ENCODE measurements at places on chromosomes 2 and 18.
A peak's percentile ranks its signal among the peaks of the same experiment; 100 is the strongest.

GRCh38 chr2:214184461-214184860, 226.4 kb upstream of the VWC2L start:
- no peak for ATAC-seq

DNA sequence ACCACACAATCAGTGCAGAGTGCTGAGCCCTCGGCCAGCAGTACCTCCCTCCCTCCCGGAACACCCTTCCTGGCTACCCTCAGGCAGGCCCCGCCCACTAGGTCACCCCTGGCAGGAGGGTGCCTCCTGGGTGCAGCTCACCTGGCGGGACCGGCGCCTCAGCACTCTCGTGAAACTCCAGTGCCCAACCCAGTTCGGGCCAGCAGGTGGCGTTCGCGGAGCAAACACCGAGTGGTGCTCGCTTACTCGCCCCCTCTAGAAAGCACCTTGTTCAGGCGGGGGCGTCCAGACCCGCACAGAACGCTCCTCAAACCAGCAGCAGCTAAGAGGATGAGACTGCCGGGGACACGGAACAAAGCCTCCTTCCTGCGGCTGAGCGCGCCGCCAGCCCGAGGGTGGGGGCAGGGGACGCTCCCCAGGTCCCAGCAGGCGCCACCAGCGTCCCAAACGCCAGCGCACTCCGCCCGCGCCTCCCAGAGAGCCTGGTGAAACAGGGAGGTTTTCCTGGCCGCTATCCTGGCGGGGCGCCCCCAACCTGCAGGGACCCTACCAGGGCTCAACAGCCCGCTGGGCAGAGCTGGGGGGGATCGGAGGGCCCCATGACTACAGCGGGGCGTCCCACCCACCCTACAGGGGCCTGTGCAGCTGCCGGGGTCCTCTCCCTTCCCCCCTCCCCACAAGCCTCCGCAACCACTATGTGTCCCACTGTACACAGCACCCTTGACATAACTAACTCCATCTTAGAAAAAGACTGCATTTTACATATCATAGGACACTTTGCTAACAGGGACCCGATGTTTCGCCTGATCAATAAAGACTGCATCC, 44.7 kb downstream of the MRPS5 start:
- peak; percentile 91 for ATAC-seq

- ATAC-seq, result no peak
Measured at GRCh38 chr2:125979886-125980285, 676.1 kb upstream of the GYPC start.

DNA sequence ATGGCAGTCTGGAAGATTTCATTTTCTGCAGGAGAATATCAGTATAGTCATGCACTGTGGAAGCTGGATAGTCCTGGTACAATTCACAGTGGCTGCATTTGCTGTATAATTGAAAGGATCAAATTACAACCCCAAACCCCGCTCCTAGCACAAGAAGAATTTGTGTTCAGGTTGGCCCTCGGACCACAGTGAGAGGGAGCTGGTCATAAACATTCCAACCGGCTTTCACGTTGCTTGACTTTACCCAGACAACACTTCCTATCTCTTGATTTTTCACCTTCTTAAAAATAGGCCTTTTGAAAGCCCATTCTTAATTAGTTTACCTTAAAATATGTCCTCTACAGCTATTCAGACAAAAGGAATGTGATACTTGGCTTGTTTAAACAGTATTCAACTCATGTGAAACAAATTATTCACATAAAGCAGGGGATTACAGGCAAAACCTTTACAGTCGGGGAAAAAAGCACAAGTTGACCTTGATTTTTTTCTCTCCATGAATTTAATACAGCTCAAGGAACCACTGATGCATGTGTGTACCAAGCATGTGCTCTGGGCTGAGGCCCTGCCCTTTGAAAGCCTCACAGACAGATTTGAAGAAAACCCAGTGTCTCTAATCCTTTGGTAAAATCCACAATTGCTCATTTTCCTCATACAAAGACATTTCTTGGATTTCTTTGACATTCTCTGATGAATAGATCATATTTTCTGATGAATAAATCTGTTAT, 143.0 kb upstream of the SOX11 start:
- no peak for ATAC-seq

DNA sequence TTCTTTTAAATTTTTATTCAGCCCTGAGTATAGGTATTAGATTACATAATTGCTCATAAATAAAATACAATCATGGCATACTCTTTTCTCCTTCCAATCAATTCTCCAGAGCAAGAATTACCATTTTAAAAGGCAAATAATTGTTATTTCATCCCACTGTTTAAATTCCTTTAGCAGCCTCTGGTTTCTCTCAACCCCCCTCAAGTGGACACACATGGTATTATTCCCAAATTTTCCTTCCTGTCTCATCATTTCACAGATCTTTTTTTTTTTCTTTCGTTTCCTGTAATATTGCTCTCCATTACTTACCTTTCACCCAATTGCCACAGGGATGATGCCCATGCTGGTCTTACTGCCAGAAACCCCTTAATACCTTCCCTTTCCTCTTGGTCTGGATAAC, 385.2 kb downstream of the RIT2 start:
- ATAC-seq, result no peak

GRCh38 chr2:32930436-32930835, 16.3 kb upstream of the LTBP1 start:
- no peak for ATAC-seq

DNA sequence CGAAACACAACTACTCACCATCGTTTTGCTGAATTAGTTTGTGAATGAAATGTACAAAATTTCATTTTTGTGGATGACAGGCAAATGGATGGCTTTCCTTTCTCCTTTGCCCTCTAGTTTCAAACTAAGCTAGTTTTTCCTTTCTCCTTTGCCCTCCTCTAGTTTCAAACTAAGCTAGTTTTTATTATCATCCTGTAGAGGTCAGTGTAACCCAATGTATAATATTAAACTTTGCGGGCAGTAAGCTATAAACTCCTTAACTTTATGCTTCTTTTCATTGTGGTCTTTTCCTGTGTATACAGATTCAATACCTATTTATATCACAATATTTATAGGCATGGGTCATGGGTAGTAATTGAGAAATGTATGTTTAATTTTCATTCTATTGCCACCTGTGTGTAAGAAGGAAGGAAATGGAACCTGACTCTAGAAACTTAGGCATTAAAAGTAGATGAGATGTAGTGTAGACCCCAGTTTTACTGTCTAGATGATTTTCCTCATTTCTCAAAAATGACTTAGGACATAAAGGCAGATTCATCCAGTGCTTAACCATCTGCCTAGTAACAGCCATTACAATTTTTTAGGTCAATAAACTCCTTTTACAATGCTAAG, 58.1 kb downstream of the MAP3K19 start:
- ATAC-seq, result peak; percentile 90

DNA sequence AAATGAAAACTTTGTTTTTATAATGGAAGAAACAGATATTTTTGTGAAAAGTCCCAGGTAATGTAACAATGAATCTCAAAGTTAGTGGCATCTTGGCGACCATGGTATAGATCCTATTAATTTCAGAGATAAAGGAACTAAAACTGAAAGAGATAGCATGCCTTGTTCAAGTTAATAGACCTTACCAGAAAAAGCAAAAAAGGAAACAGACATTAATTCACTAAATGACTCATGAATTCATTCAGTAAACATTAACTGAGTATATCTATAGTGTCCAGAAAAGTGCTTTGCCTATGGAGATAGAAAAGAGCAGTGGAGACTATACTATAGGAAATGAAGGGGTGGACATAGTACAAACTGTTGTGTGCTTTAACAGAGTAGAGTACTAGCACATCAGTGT, 763.3 kb downstream of the TRIB2 start:
- ATAC-seq, result no peak

DNA sequence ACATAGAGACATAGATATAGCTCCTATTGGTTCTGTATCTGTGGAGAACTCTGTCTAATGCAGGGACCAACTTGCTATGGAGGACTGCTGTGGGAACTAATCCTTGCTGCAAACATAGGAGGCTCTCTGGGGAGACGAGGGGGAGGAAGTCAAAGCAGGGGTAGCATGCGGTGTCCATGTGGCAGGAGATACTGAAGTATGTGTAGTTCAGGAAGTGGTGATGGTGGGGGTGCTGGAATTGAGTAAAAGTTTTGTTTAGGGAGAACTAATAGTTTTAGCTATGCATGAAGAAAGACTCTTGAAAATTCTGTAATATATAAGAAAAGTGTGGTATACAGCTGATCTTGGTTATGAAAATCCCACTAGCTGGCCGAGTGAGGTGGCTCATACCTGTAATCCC, 62.0 kb downstream of the ANKRD44 start:
- no peak for ATAC-seq

DNA sequence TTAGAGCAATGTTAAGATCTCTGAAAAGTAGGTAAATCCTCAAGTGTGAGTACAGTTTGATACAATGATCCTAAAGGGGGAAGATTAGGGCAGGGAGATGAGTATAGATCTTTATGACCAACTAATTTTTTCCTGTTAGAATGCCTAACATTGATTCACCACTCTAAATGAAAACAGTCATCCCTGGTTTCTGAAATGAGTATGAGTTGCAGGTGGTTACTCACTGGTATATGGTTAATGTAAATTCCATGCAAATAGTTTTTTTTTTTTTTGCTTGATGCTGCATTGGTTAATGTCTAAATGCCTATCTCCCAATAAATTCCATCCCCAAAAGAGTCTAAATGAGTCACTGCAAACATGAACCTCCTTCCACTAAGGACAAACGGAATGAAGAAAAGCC, 55.0 kb upstream of the SERPINB2 start:
- peak; percentile 56 for ATAC-seq

All from SK-N-SH treated with all-trans-retinoic acid at 6 μM for 48 hours (cell line).